HEK293T (cell line): ENCODE measurements at places on chromosomes 1 and 21.
A peak's percentile ranks its signal among the peaks of the same experiment; 100 is the strongest.

GRCh38 chr21:15289246-15289645 lies 224.4 kb upstream of the NRIP1 start:
- DNase-seq = no peak

- DNase-seq = no peak
Measured at GRCh38 chr21:25081096-25081495, 526.2 kb downstream of the MRPL39 start.

- DNase-seq = no peak
Measured at GRCh38 chr1:5150191-5150590, 495.8 kb downstream of the AJAP1 start.

- DNase-seq = no peak
Measured at GRCh38 chr21:36478207-36478701, 1.7 kb downstream of the CLDN14 start.

GRCh38 chr1:216766633-216767327 lies 43.6 kb upstream of the ESRRG start:
- no peak for DNase-seq

DNA sequence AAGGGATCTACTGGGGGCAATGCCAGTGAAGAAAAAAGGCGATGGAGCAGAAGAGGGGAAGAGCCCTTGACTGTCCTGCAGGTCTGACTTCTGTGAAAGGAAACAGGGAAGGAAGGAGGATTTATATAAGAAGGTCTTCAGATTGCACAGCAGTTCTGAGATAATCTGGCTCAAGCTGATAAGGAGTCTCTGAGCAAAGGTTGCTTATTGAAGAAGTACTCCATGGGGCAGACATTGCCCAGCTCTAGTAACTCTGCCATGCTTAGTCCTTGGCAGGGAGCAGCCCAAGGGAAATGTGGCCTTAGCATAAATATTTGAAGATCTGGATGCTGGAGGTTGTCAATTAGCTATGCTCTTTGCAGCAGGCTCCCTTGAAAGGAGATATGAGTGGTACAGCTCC lies 15.9 kb upstream of the TTF2 start:
- no peak for DNase-seq

DNA sequence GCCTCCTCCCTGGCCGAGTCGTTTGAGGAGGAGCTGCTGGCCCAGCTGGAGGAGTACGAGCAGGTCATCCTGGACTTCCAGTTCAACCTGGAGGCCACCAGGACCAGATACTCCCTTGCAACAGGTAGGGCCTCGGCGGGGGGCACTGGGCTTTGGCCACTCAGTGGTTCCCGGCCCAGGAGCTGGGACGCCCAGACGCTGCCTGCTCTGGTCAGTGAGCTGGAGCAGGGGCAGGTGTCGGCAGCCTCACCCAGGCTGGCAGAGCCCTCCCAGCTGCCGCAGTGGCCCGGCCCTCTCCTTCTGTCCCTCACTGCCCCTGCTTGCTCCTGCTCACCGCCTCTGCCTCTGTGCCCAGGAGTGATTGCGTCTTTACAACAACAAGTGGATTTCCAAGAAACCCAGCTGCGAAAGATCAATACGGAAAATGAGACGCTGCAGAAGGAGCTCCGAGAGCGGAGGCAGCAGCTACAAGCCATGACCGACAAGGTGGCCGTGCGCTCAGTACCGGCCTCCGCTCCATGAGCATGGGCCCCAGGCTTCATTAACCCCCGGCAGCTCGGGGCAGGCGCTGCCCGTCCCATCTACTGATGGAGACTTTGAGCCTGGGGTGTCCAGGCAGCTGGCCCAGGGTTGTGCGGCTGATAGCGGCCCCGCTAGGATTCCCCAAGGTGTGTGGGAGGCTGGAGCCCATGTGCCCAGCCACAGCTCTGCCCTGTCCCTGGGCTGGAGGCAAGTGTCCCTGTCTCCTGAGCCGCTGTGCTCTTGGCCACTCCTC lies 9.0 kb upstream of the SMIM1 start:
- DNase-seq = no peak

DNA sequence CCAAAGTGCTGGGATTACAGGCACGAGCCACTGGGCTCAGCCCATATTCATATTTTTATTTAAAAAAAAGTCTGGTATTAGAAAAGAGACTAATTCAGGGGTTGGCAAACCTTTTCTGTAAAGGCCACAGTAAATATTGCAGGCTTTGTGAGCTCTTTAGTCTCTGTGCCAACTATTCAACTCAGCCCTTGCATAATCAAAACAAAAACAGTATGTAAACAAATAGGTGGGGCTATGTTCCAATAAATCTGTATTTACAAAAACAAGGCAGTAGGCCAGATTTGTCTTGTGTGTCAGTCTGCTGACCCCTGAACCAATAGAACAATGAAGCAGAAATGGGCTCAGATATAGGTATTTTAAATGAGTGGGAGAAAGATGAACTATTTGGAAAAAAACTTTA lies 49.3 kb downstream of the CDC42BPA start:
- no peak for DNase-seq

GRCh38 chr1:233523047-233523446 lies 90.9 kb upstream of the KCNK1 start:
- DNase-seq = no peak

DNA sequence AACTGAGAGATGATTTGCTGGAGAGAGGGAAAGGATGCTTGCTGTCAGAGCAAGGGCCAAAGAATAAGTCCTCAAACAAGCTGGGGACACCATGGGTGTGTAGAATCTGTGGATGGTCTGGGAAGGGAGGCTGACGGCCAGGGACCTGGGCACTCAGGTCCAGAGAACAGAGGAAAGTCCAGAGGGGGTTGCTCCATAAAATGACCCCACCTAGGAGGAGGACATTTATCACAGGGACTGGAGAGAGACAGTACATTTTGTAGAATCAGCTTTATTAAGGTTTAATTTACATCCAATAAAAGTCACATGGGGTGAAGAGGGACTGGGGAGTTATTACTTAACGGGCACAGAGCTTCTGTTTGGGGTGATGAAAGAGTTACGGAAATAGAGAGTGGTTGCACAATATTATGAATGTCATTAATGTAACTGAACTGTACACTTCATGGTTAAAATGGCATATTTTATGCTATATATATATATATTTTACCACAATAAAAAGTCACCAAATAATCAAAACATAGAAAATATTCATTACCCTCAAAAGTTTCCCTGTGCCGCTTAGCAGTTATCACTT lies 73.0 kb upstream of the ABCD3 start:
- no peak for DNase-seq

DNA sequence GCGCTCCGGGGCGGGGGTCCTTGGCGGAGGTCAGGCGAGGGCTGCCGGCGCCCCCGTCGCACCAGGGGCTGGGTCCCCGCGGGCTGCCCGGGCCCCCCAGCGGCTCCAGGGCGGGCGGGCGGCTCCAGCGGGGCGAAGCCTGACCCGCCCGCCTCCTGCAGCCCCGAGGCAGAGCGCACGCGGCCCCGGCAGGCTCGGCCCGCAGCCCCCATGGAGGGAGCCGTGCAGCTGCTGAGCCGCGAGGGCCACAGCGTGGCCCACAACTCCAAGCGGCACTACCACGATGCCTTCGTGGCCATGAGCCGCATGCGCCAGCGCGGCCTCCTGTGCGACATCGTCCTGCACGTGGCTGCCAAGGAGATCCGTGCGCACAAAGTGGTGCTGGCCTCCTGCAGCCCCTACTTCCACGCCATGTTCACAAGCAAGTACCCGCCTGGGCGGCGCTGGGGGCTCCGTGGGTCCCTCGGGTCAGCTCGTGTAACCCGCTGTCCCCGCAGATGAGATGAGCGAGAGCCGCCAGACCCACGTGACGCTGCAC lies 817 bp downstream of the KLHL17 start:
- peak; percentile 46 for DNase-seq

DNA sequence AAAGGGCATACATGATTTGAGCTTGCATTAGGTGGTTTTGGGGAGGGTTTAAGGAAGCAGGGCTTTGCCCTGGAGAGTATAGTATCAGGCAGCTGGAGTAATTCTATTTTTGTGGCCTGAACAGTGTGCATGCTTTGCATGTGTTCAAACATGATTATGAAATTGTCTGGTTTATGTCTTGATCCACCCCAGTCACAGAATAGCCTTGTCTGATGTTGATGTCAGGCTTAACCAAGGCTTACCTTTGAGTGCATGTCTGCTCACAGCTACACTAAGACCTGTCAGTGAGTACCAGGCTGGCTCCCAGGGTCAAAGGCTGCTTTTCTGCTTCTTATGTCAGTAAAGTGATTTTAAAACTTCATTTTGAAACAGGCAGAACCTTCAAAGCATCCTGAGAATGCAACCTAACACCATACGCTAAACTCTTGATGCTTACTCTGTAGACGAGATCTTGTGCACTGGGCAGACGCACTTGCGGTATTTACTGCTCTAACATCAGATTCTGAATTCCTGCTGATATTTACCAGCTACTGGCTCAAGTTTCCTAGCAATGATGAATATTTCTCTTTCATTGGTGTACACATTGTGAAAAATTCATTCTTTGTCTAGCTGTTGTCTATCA lies 78.9 kb downstream of the MAP3K21 start:
- DNase-seq = no peak

DNA sequence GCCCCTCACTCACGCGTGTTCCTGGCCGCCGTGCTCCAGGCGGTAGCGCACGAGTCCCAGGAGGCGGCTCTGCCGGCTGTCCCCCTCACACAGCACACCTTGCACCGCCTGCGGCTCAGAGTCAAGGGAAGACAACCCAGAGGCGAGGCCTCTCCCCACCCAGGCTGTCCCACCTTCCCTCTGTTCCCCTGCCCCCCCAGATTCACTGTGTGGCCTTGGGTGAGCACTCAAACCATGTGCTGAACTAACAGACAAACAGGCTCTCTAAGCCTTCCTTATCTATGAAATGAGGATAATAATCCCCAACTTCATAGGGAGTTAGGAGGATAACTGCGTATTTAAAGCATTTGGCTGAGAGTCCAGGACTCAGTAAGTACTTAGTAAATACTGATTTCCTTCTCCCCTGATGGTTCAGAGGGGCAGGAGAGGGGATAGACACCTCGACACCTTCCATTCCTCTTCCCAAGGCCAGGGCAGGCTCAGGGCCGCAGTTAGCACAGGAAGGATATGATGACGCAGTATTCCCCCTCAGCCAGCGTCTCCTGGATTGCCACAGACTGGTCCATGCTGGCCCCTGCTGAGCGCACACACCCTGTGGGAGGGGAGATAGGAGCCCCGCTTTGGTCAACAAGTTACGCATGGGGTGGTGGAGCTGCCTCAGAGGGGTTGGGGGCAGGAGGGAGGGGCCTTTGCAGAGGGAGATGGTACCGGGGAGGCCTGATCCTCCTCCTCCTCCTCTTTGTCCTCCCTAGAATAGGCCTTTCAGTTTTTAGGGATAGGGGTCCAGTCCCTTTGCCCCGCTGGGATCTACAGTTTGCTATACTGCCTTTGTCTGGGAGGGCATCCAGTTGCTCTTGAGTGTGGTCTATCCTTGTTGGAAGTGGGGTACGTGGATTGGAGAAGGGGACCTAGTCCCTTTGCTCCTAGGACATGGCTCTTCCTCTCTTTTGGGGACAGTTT lies 830 bp downstream of the INPP5B start:
- peak; percentile 45 for DNase-seq

- DNase-seq = no peak
Measured at GRCh38 chr21:34996304-34997101, 52.6 kb downstream of the RUNX1 start.

DNA sequence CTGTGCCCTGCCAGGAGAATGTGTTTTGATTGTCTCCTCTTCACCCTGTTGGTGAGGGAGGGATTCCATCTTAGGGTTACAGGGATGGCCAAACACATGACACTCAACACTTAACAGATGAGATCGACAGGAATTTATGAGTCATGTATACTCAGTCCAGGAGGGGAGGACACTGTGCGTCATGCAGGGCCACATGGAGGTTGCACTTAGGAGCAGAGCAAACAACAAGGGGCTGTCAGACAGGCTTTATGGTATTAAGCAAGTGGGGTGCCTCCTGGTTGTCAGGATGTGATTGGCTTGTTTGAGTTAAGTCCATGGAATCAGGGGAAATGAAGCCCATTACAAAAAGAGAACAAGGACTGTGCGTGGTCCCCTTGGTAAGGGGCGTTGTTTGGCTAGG lies 26.9 kb downstream of the EDARADD start:
- DNase-seq = peak; percentile 9

- no peak for DNase-seq
Measured at GRCh38 chr1:29239142-29239541, 2.8 kb downstream of the PTPRU start.

DNA sequence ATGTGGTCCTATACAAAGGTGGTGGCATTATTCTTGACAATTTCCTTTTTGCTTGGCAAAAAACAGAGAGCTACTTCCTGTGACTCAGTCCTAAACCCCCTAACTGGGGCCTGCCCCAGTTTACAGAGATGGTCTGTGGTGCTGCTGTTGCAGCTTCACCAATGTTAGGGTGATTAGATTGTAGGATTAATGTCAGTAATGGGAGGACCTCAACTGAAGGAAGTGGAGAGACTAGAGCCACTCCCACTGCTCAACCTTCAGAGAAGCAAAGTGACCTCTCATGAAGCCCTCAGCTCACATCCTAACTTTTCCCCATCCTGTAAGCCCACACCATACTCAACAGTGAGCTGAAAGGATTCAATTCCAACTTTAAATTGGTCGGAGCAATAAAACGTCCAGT lies 3.6 kb downstream of the S100A6 start:
- no peak for DNase-seq

- no peak for DNase-seq
Measured at GRCh38 chr1:246805135-246805716, 81.0 kb downstream of the SCCPDH start.

DNA sequence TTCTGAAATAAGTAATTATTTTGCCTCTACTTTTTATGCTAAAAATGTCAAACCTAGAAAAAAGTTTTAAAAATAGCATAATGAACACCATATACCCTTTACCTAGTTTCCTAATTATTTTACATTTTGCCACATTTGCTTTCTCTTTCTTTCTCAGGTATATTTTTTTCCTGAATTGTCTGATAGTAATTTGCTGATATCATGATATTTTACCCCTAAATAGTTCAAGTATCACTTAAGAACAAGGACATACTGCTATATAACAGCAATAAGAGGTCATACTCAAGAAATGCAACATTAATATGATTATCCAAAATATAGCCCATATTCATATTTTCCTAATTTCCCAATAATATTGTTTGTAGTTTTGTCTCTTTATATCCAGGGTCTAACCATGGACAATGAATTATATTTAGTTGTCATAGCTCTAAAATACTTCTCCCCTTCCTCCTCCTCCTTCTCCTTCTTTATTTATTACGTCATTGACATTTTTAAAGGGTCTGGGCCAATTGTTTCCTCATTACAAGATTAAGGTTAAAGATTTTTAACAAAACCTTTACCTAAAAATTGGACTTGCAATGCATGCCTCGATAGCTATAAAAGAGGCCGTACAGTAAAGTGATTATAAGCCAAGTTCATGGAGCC lies 20.3 kb upstream of the SMYD2 start:
- no peak for DNase-seq

- DNase-seq = no peak
Measured at GRCh38 chr1:61004262-61005003, 77.9 kb upstream of the NFIA start.

DNA sequence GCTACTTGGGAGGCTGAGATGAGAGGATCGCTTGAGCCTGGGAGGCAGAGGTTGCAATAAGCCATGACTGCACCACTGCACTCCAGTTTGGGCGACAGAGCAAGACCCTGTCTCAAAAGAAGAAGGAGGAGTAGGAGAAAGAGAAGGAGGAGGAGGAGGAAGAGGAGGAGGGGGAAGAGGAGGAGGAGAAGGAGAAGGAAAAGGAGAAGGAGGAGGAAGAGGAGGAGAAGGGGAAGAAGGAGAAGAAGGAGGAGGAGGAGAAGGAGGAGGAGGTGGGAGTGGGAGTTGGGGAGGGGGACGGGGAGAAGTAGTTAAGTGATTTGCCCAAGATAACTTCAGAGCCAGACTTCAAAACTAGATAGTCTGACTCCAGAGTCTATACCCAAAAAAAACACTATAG lies 55.5 kb upstream of the FOXD3 start:
- DNase-seq = no peak

- DNase-seq = peak; percentile 91
Measured at GRCh38 chr1:201361652-201362504, 15.6 kb downstream of the TNNT2 start.
